Adrenal gland (tissue), 19 donors: ENCODE measurements at places on chromosomes 13 and 19. TPM values are rescaled to one million over a fixed set of nuclear protein-coding genes. Genes with fewer than 3 reads are reported as not detected.

The ANGPTL4 gene
- 54.0 TPM for polyA plus RNA-seq

The COX6B1 gene
- 626 TPM for polyA plus RNA-seq

The ZNF586 gene
- 7.0 TPM for polyA plus RNA-seq

GRCh38 chr13:74017301-74018061 lies 116.7 kb downstream of the KLF12 start:
- no peak for DNase-seq

GRCh38 chr13:25095851-25096453 lies at the start of gene PABPC3:
TSS of gene PABPC3 (plus strand) at chr13:25096136. CDS start at chr13:25096199, 63 bp downstream.
- no peak for DNase-seq

DNA sequence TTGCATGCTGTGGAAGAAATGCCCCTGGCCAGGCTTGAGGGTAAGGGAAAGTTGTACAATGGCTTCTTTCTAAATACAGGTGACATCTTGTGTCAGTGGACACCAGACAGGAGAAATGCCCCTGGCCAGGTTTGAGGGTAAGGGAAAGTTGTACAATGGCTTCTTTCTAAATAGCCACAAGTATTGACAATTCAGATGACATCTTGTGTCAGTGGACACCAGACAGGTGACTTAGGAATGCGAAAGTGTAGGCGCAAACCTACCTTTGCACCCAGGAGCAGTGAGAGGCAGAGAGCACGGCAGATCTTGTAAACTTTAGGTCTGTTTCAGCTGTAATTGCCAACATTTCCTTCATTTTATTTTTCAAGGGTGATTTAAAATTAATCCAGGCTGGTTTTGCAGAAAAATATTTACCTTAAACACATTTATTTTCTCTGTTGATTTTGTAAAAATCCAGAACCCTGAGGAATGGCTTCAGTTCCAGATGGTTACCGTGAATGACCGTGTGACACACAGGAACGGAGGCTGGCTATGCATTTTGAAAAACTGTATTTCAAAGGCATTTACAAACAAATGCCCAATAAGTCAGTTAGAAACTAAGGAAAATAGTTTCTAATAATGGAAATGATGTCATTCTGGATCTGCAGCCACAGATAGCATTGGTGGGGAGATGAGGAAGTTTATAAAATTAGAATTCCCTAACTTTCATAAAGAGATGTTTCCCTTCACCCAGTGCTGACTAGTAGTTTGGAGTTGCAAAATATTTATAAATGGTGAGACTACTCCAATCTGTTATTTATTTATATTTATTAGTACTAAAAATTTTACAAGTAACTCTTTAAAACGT lies 34.9 kb downstream of the TNFSF13B start:
- DNase-seq: no peak

DNA sequence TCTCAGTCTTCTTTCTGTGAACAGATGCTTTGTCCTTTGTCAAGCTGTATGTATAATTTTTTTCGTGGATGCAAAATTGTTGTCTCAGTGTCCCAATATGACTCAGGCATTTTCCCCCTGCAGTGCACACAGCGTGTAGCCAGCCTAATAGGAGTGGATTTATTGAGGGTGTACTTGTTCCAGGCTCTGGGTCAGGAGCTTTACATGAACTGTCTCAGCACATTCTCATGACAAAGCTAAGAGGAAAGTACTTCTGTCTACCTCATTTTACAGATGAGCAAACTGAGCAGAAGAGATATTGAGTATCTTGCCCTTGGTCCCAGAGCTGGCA lies 50.8 kb downstream of the STK24 start:
- no peak for DNase-seq

- no peak for DNase-seq
These were observed 657.3 kb downstream of the EFNB2 start for GRCh38 chr13:105878119-105878700.

GRCh38 chr13:49112782-49113525 lies 107.2 kb upstream of the MLNR start:
- DNase-seq: no peak
